ENCODE measurements at places on chromosomes 12 and 14.

GRCh38 chr14:74932401-74932901 is 9.4 kb upstream of the RPS6KL1 start:
- DNase-seq = no peak

GRCh38 chr12:95336387-95337067 is 118.9 kb downstream of the VEZT start:
- no peak for DNase-seq

DNA sequence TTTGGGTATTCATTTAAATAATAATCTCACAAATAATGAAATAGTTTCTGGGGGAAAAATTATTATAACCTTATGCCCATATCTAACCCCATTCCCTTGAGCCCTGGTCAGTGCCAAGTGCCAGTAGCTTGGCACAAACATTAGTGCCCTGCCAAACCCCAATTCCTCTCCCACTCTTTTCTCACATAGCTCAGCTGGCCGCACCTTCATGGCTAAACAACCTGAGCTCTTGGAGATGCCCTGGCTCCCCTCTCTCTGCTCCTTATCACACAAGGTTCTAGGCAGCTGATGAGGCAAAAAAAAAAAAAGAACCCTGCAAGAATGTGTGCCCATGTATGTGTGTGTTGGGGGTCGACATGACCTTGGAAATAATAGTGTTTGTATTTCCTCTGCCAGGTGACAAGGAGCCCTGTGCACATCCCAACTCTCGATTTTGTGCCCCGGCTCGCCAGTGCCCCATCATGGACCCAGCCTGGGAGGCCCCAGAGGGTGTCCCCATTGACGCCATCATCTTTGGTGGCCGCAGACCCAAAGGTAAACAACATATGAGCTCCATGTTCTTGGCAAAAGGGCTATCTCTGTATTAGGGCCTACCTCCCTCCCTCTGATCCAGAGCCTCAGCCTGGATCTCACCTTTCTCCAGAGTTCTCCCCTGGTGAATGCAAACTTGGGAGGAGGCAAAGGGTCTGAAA is 8.4 kb downstream of the PCK2 start:
- no peak for DNase-seq

- DNase-seq = no peak
Observed at GRCh38 chr12:65529771-65530435, 251.4 kb downstream of the MSRB3 start.

DNA sequence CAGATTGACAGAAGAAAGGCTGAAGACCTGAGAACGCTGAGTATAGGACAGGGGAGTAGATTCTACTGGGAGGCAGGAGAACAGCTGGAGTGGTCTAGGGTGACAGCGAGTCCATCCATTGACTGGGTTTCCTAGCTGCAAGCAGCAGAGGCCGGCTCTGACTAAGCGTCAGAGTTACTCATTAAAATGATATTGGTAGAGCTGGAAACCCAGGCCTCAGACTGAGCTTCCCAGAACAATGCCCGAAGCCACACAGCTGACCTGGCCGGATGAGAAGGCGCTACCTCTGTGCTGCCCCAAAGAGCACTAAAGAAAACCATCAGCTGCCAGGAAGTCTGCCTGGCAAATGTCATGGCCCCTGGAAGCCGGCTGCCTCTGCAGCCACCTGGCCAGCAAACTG is 78.5 kb upstream of the FZD10 start:
- DNase-seq = no peak

GRCh38 chr12:54029529-54030441 is 1.5 kb downstream of the HOXC6 start:
- DNase-seq = no peak

- DNase-seq = no peak
Observed at GRCh38 chr14:68779761-68780323, 13.0 kb downstream of the ZFP36L1 start.

GRCh38 chr12:113788020-113788856 is 177.9 kb downstream of the RBM19 start:
- no peak for DNase-seq

- no peak for DNase-seq
Observed at GRCh38 chr12:8904665-8905064, 9.6 kb upstream of the PHC1 start.

All from stimulated activated CD8-positive, alpha-beta memory T cell treated with anti-CD3 and anti-CD28 coated beads, Interleukin-7, amount 100 ng/mL, for 24 hours (primary cell).